Choroid plexus epithelial cell (primary cell): ENCODE measurements at places on chromosomes 6 and 20.

GRCh38 chr20:23381876-23382275 lies 19.9 kb downstream of the GZF1 start:
- no peak for DNase-seq

DNA sequence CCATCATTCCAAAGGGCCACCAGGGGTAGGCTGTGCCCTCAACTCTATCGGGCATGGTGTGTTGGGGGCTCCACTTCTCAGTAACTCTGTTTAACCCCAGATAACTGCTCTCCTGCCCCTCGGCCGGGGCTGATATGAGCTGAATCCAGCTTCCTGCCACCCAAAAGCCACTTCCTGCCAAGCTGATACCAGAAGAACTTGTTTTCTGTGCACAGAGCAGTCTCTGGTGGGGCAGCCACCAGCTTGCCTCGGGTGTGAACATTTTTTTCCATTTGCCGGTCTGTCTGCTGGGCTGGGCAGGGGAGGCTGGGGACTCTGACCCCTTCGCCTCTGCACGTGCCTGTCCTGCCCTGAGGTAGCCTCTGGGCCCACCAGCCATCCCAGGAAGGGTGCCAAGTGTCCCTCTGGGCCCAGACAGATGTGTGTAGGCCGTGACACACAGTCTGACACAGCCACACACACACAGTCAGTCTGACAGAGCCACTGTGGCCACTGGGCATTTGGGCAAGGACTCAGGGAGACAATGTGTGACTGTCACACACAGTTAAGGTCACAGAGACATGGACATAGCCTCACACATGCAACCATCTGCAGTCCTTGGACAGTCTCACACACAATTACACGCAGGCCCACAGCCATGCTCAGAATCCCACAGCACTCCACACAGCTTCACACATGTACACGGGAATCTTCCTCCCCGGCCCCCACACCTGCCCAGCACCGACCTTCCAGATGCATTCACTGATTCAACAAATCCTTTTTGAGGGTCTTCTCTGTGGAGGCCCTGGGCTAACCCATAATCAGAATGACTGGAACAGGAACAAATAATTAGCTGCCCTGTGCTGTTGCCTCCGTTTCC lies 45.1 kb downstream of the NOL4L start:
- DNase-seq, result no peak

GRCh38 chr6:139325125-139325524 lies 33.3 kb upstream of the TXLNB start:
- DNase-seq, result no peak

- no peak for DNase-seq
Measured at GRCh38 chr20:61262036-61262435, 10.0 kb downstream of the CDH4 start.
